Immature natural killer cell (primary cell): ENCODE measurements at places on chromosomes 7 and 10.
A peak's percentile ranks its signal among the peaks of the same experiment; 100 is the strongest.

GRCh38 chr7:18040196-18040595 is 12.6 kb upstream of the PRPS1L1 start:
- DNase-seq, result no peak

DNA sequence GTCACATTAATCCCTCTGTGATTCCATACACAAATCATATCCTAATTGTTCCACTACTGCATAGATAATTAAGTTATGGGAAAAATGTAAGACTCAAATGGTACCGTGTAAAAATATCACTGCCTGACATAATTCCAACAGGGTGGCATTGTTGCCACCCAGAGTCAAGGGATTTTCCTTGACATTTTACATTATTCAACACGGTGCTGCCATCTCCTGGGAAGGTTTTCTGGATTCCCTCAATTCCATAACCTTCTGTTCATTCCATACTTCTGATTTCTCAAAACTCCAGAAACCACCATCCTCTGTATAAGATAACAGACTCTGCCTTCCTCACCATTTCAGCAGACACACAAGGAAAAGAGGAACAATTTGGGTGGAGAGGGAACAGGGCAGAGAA is 495.9 kb downstream of the XPNPEP1 start:
- no peak for DNase-seq

DNA sequence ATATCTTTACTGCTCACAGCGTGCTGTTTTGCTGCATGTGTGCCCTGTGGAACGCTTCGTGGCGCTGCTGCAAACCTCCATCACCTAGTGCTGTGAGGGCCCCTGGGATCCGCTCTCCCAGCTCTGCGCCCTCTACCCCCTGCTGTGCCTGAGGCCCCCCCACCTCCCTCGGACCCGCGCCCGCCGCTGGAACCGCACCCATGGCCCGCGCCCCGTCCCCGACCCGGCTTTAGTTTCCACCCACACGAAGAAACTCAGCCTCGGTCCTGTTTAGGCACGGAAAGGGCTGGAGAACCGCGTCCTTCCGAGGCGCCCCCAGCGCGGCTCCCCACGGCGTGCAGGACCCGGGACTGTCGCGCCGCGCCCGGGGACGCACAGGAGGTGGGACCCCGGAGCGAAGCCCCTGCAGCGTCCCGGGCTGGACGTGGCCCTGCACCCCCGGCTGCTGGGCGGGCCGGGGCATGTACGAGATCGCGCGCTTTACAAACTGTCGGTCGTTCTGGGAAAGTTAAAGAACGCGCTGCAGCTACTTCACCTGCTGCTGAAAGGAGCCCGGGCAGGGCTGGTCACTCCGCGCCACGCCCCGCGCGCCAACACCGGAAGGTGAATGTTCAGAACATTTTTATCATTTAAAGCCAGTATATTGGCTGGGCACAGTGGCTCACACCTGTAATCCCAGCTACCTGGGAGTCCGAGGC is 54.3 kb downstream of the BMS1 start:
- no peak for DNase-seq

GRCh38 chr10:133258818-133259601 is 17.7 kb downstream of the ADAM8 start:
- DNase-seq, result peak; percentile 65

- DNase-seq, result no peak
Measured at GRCh38 chr7:123397746-123398338, 136.6 kb downstream of the IQUB start.

- DNase-seq, result no peak
Measured at GRCh38 chr10:86942441-86943315, 14.7 kb downstream of the MMRN2 start.
